ENCODE measurements at places on chromosomes 5 and 9. TPM values are rescaled to one million over a fixed set of nuclear protein-coding genes. Genes with fewer than 3 reads are reported as not detected.

The MAMDC4 gene
- 3.4 TPM for total RNA-seq

The MEF2C gene
- 36.9 TPM for total RNA-seq

The OR1Q1 gene
- not detected for total RNA-seq

The OGN gene
- not detected for total RNA-seq

Measured in glomerular endothelial cell (primary cell).